ENCODE measurements at places on chromosomes 2 and 18. TPM values are rescaled to one million over a fixed set of nuclear protein-coding genes. Genes with fewer than 3 reads are reported as not detected.

GRCh38 chr2:42724886-42725285 is 39.0 kb downstream of the OXER1 start:
- no peak for DNase-seq
- peaks cover 16% of the 10 kb centered on the region for H3K4me1 ChIP-seq
- H3K36me3 ChIP-seq = no peaks in the 10 kb centered on the region
- no peaks in the 10 kb centered on the region for H3K27me3 ChIP-seq

LRRTM4 gene
- 3.5 TPM for total RNA-seq

DNA sequence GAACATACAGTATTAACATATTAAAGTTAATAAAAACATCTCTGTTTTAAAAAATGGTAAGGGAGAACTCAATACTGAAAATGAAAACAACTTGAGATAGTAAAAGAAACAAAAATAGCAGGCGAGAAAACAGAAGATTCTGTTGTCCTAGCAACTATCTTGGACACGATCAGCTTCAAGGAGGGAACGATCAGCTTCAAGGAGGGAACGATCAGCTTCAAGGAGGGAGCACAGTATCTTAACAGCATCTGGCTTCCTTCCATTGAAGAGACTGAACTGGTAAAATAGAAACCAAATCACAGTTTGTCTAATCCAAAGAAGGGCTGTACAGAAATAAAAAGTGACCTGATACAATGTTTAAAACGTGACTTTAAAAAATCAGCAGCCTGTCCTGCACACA is 51.8 kb downstream of the NDUFA10 start:
- no peaks in the 10 kb centered on the region for H3K27me3 ChIP-seq
- H3K27ac ChIP-seq = no peak overlapping the region
- DNase-seq = no peak
- no peak overlapping the region for H3K4me3 ChIP-seq

DNA sequence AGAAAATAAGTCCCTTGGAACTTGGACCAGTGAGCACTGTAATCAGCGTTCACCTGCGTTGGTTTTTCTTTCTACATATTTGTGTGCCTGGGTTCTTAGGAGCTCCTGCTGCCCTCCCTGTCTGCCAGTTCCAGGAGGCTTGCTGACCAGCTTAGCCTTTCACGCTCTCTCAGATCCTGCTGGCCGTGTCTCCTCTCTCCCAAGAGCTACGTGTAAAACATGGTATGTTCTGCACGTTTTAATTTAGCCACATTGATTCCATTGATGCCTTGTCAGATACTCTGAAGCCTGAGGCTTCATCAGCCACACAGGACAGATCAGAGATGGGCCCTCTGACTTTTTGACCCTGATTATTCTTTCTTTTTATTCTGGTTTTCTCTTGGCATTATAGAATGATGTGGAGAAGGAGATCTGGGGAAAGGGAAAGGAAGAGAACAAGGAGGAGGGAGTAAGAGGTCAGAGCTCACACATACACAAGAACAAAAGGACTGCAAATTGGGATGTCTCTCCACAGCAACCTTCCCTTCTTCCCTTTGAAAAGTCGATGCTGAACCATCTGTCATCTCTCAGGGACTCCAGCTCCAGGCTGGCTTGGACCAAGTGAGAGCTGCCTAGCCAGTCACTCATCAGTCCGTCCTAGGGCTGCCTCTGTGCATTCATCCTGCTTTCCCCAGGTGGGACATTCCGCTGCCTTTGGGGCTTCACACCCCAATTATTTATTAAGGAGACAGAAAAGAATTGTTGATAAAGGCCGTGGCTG is 152.8 kb downstream of the PIK3C3 start:
- no peak for DNase-seq

DNA sequence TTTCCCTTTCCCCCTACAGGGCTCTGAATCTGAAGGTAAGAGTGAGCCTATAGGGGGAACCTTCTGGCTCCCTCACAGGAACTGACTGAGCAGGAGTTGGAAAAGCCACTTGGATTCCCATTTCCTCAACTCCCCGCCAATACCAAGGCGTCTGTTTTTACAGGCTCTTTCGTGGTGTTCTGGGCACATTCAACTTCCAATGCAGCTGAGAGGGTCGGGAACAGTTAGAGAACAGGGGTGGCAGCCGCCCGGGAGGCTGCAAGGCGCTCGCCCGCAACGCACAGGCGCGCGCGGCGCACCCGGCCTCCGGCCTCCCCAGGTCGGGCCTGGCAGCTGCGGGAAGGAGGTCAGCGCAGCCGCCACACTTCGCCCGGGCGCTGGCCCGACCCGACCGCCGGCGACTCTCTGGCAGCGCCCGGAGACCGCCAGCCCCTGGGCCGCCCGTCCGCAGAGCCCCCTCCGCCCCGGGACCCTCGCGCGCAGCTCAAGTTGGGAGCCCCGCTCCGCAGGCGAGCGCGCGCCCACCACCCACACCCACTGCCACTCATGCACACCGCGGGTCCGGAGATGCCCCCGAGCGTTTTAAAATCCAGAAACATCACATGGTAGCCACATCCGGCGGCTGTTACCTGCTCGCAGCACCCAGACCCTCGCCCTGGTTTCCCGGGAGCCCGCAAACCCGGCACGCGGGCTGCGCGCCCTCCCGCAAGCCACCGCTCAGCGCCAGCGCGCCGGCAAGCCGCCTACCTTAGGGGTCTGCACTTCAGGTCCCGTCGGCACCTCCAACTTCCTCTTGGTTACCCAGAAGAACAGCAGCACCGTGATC is 816 bp downstream of the GALNT14 start:
- no peak overlapping the region for H3K27ac ChIP-seq
- peaks cover 4% of the 10 kb centered on the region for H3K4me1 ChIP-seq
- peak; percentile 15 for DNase-seq
- peaks cover 86% of the 10 kb centered on the region for H3K27me3 ChIP-seq
- peak overlapping the region; percentile 49 for H3K4me3 ChIP-seq
